ENCODE measurements at places on chromosomes 4 and X. TPM values are rescaled to one million over a fixed set of nuclear protein-coding genes. Genes with fewer than 3 reads are reported as not detected.

MAGEB10 gene
- polyA plus RNA-seq: not detected

CTAG1B gene
- polyA plus RNA-seq: not detected

GRCh38 chr4:25621027-25621930 lies 34.4 kb upstream of the SLC34A2 start:
- peak; percentile 68 for DNase-seq

- no peak for DNase-seq
Measured at GRCh38 chrX:55759478-55759877, 41.9 kb downstream of the RRAGB start.

GRCh38 chrX:20456971-20457370 lies 190.3 kb upstream of the RPS6KA3 start:
- no peak for DNase-seq

GRCh38 chr4:660401-660800 lies 13.7 kb downstream of the ATP5ME start:
- DNase-seq: no peak

DNA sequence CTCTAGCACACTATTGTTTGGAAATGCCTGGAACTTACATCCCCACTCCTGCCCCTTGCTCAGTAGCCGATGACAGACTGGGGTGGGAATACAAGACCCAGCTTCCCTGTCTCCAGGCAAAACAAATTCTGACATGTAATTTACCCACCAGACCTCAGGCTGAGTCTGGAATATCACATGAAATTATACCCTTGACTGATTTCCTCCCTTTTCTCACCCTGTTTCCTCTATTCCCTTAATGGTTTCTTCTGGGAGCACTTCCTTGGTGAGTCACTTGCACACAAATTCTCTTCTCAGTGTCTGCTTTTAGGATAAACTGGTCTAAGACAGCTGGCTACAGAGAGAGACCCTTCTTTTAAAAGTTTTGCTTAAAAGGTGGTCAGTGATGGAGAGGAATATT lies 65.8 kb upstream of the DIPK2B start:
- peak; percentile 1 for DNase-seq
